ENCODE measurements at places on chromosomes 1 and 21.

GRCh38 chr1:3444736-3445135 is 9.7 kb upstream of the ARHGEF16 start:
- no peak for DNase-seq

DNA sequence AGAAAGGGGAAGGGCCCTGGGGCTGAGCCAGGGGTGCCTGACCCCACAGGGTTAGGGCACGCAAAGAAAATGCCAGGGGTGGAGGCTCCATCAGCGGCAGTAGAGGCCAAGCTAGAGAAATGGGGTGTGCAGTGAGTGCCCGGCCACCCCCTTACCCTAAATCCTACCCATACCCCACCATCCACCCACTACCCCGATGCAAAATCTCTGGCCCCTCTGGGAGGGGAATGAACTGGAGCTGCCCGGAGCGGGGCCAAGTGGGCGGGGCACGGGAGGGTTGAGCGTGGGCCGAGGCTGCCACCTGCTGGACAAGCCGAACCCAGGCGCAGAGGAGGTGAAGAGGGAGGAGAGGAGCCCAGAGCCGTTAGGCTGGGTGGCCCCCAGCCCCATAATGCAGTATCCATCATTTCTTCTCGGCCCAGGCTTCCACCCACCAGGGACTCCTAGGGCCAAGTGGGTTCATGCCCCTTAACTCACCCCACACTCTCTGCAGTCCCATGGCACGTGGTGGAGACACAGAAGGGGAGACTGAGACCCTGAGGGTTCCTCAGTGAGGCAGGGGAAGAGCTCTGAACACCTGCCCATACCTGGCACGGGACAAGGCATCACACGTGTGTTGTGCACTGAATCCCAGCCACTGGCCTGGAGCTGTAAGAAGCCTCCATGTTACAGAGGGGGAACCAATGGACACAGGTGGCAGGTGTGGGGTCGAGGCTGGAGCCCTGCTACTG is 1.4 kb upstream of the C1QC start:
- peak; percentile 85 for DNase-seq

GRCh38 chr1:157600236-157600635 is 2.4 kb upstream of the FCRL4 start:
- no peak for DNase-seq

- no peak for DNase-seq
Measured at GRCh38 chr21:44647222-44647552, 973 bp downstream of the KRTAP10-11 start.

- no peak for DNase-seq
Measured at GRCh38 chr1:244381878-244382565, 69.7 kb downstream of the ADSS2 start.

DNA sequence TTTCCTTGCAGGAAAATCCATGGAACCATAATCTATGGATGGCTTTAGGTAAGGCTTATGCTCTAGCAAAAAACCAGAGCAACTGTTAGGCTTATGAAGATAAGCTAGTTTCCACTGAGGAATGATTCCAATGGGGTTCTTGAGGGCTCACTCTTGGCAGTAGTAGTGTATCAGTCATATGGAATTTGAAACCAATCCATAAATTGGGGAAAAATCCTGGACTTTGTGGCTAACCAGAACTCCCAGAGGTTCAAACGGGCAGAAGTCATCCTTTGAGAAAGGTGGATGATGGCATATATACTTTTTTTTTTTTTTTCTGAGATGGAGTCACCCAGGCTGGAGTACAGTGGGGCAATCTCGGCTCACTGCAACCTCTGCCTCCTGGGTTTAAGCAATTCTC is 54.2 kb upstream of the ATF3 start:
- no peak for DNase-seq

GRCh38 chr1:186736971-186737685 is 56.9 kb upstream of the PTGS2 start:
- no peak for DNase-seq

- no peak for DNase-seq
Measured at GRCh38 chr21:34988139-34988538, 61.0 kb downstream of the RUNX1 start.

DNA sequence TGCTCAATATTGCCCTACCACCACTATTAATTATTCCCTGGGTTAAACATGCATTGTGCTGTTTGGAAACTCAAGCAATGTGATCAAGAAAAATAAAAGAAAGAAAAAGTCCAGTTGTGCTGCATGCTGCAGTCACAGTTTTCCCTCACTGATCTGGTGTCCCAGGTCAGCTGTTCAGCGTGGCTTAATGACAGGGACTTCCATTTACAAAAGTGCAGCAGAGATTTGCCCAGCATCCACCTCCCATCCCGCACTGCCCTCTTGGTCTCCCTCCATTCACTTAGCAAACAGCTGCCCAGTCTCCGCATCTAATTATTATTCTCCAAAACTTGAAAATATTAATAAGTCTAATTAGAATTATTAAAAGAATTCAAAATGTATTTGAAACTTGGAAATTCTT is 2.0 kb upstream of the OR2T4 start:
- DNase-seq: no peak

DNA sequence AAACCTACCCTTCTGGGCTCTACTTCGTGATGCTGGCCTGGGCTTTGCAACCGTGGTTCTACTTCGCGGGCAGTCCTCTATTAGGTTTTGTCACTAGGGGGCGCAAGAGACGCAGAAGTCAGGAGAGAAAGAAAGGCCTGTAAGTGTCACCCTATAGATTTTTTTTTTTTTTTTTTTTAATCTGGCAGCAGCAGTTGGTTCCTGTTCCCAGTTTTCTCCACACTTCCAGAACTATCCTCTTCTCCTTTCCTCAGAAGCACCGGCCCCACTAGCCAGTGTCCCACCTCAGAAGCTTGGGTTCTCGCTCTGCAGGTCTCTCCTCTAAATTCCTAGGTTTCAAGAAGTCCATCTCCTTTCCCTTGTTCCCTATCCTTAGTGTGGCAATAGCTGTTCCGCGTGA is 9.1 kb upstream of the LCE2D start:
- peak; percentile 37 for DNase-seq

GRCh38 chr1:160117300-160117699 is 1.7 kb downstream of the ATP1A2 start:
- no peak for DNase-seq

DNA sequence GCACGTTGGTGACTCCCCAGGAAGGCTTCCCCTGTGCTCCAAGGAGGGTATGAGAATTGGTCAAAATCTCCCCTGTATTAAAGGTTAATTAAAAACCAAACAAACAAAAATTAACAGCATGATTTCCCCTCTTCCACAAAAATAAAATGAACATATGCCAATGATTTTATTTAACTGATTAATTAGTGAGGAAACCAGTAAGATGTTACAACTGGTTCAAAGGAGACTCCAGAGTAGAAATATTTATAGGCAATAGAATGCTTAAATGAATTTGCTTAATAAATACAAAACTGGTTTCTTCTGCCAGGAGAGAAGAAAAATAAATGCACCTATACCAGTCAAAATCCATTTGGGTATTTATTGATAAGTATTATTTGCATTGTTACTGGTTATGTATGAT is 249.5 kb upstream of the DEPDC1 start:
- DNase-seq: no peak

DNA sequence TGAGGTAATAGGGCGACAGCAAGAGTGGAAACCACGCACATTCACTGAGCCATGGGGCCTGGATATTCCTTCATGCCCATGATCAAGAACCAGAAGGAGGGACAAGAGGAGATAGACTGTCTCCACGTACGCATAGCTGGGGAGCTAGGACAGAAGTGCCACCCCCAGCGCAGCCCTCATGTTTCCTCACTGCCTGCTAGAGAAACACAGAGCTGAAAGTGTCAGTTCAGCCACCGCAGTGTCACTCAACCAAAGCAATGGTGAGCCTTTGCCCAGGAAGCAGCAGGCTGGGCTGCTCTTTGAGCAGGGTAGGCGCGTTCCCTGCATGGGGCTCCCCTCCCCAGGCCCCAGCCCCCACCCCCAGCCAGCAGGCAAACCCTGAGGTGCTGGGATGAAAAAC is 68.5 kb downstream of the STUM start:
- no peak for DNase-seq

GRCh38 chr1:239307886-239308285 is 78.5 kb upstream of the CHRM3 start:
- no peak for DNase-seq
